ENCODE measurements at places on chromosomes 13 and 19. TPM values are rescaled to one million over a fixed set of nuclear protein-coding genes. Genes with fewer than 3 reads are reported as not detected.
A peak's percentile ranks its signal among the peaks of the same experiment; 100 is the strongest.

GRCh38 chr19:37537391-37537947, 30.7 kb downstream of the ZNF793 start:
- DNase-seq, result no peak

DNA sequence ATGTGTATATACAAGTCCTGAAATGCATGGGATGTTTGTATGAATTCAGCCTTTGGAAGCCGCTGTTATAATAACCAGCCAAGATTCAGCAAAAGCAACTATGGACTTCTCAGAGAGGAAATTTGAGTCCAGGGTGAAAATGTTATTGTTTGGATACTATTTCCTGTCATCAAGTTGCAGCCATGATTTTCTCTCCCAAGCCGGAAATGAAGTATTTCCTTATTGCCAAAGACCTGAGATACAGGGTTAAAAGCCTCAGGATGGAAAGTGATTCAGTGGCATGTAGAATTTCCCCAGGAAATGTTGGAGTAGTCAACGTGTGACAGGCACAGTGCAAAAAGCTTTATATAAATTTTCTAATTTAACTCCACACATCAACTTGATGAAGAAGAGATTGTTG, 133.9 kb downstream of the IRS2 start:
- peak; percentile 26 for DNase-seq

GRCh38 chr13:72341904-72342303, 385.5 kb downstream of the MZT1 start:
- no peak for DNase-seq

- DNase-seq, result no peak
Observed at GRCh38 chr13:93851236-93851635, 624.6 kb downstream of the GPC6 start.

GRCh38 chr13:110830331-110830730, 84.5 kb downstream of the ANKRD10 start:
- DNase-seq, result no peak

- no peak for DNase-seq
Observed at GRCh38 chr19:50690439-50690838, 29.2 kb downstream of the SHANK1 start.

SOX21 gene
- 0.79 TPM for total RNA-seq

SIGLEC12 gene
- not detected for total RNA-seq

PSG5 gene
- not detected for total RNA-seq

CACNA1A gene
- 0.20 TPM for total RNA-seq

DAND5 gene
- under 0.01 TPM for total RNA-seq

Measured in lung microvascular endothelial cell (primary cell).